Activated CD4-positive, alpha-beta T cell treated with anti-CD3 and anti-CD28 coated beads, Interleukin-2, Interleukin-6, amounts not matched to agents 100 ng/mL and 50 ng/mL, durations not matched to agents 16 hours and 8 hours (primary cell): ENCODE measurements at places on chromosomes 7 and 10.

DNA sequence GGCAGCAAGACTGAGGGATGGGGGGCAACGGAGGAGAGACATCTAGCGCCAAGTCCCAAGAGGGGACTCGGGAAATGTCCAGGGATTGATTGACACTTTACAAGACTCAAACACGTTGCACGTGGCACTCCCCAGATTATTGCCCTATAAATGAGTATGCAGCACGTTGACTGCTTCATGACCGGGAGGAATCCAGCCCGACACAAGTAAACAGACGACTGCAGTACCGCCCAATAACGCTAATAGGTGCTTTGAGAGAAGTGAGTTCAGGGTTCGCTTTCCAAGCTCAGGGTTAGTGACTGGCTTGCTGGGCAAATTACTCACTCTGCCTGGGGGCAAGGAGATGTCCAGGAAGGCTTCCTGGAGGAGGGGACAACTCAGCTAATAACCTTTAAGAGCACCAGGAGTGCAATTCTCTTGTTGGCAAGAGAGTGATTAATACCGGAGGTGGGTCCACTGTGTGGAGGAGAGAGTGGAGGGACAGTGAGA, 73.3 kb upstream of the MYL10 start:
- DNase-seq = no peak

- DNase-seq = no peak
These were observed 1326.3 kb downstream of the XPNPEP1 start for GRCh38 chr10:108597031-108597430.

GRCh38 chr7:140619176-140619575, 21.4 kb downstream of the DENND2A start:
- no peak for DNase-seq

DNA sequence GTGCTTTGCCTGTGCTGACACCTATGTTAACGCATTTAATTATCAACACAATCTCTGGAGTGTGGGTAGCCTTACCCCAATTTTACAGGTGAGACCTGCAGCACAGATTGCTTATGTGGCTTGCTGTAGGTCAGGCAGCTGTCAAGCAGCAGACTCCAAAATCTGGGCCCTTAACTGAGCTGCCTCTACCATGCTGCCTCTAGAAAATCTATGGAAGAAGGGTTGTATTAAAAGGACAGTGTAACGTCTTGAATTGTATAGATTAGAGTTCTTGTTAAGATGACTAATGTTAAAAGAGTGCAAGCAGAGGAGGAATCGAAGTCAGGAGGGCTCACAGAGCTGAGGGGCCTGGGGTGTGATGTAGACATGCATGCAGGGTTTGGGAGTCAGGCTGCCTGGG, 1.2 kb upstream of the PON3 start:
- DNase-seq = no peak

- no peak for DNase-seq
These were observed 40.1 kb upstream of the CXCL12 start for GRCh38 chr10:44424957-44425356.

DNA sequence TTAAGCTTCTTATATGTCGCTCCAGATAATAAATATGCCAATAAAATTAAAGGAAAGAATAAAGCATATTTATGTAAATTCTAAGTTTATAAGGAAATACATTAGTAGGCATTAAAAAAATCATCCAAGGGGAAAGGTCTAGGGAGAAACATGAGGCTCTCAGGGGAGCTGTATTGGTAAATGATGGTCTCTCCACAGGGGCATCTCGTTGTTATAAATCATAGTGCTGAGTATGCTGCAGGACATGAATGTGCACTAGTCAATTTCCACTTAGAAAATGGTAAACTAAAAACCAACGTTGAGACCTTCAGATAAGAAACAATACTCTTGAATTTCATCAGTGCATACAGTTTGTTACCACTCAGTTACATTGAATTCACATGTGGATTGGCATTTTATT, 194.0 kb upstream of the AHR start:
- no peak for DNase-seq

GRCh38 chr10:101062232-101063049, 652 bp downstream of the KAZALD1 start:
- DNase-seq = peak; percentile 73

GRCh38 chr10:23146258-23146657, 45.9 kb upstream of the PTF1A start:
- DNase-seq = no peak

GRCh38 chr7:32670110-32671025, 175.1 kb downstream of the AVL9 start:
- no peak for DNase-seq
